ENCODE measurements at places on chromosomes 4 and X.

DNA sequence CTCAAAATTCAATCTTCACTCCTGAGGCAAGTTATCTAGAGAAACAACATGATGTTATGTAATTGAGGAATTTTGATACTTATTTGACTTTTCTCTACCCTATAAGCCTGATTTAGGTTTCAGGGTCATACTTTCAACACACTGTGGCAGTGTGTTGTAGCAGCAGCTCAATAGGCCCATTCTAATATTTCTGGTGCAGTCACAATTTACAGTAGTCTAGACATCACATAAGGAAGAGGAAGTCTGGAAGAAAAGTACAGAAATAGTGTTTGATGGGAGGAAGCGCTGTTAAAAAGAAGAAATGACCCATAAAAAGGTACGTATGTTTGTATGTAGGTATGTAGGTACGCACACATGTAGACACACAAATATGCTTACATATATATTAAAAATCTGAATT, 194.3 kb downstream of the ARHGAP24 start:
- no peak for DNase-seq

- no peak for DNase-seq
Observed at GRCh38 chrX:139191286-139191685, 339.3 kb upstream of the F9 start.

DNA sequence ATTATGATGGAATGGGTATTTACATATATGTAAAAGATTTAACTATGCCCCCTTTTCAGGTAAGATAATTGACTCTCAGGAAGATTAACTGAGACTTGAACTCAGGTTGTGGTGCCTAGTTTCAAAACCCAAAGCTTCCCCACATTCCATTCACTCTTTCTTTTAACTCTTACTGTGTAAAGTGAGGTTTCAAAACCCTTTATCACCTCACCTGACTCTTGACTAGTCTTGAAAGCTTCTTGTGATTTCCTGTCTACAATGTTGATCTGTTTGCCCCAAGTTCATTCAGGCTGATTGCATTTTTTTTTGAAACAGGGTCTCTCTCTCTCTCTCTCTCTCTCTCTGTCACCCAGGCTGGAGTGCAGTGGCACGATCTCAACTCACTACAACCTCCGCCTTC, 40.5 kb upstream of the RAPGEF2 start:
- no peak for DNase-seq

DNA sequence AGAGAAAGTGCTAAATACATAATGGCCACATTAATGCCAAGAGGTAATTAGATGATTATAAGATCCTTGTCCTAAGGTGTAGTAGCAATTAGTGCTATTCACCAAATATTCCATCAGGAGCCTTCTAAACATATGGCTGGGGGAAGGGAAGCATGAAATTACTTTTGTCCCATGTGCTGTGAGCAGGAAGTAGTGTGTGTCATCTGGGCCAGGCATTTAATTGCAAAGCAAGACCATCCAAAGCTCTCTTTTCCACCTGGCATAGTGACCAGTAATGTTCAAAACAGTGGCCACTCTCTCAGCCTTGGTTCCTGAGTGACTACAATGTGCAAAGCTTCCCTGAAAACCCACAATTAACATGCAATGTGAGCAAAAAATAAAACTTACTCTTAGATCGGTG, 144.2 kb upstream of the FAM241A start:
- DNase-seq: no peak

DNA sequence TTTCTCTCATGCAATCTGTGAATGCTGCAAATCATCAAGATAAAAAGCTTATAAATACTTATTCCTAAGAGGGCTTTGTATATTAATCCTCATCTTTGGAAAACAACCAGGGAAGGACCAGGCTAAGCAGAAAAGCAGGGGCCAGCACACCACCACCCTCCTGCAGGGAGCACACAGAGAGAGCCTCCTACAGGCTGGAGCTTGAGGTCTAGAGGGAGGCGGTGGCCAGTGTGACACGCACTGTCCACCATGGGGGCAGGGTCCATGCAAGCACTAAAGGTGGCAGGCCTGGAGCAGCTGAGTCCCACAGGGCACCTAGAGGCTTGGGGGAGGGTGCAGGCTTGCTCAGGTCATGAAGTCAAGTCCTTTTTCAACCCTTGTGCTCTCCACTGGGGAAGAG, 236.9 kb downstream of the TACR3 start:
- no peak for DNase-seq

GRCh38 chrX:82677286-82677685, 830.8 kb upstream of the POU3F4 start:
- DNase-seq: no peak

DNA sequence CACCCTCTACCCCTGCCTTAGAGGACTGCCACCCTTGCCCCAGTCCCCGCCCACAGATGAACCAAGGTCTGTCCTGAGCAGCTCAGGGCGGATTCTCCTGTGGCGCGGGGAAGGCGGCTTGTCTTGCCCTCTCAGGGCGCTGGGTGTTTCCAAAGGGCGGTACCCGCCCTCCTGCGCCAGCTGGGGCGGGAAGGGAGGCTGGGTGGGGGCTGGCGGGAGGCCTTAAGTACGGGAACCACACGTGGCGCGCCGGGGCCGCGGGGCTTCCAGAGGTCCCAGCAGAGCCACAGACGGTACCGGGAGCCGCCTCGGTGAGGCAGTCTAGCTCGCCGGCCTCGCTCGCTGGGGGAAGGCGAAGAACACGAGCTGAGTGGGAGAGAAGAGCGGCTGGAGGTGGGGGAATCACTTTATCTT, 361.1 kb downstream of the MID1IP1 start:
- DNase-seq: no peak

DNA sequence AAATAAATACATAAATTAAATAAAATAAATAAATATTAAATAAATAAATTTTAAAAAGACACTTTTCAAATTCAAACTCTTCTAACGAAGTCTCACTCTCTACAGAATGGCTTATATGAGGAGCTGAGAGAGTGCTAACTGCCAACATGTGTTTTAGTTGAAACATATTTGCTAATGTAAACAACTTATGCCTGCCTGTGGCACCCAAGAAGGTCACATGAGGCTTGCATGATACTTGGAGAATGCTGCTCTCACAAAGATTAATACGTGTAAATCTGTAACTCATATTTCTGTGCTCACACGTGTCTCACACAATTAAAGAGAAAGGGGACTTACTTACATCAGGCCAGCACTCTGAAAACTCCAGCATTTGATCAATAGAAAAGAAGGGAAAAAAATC, 43.2 kb upstream of the PITX2 start:
- DNase-seq: no peak

DNA sequence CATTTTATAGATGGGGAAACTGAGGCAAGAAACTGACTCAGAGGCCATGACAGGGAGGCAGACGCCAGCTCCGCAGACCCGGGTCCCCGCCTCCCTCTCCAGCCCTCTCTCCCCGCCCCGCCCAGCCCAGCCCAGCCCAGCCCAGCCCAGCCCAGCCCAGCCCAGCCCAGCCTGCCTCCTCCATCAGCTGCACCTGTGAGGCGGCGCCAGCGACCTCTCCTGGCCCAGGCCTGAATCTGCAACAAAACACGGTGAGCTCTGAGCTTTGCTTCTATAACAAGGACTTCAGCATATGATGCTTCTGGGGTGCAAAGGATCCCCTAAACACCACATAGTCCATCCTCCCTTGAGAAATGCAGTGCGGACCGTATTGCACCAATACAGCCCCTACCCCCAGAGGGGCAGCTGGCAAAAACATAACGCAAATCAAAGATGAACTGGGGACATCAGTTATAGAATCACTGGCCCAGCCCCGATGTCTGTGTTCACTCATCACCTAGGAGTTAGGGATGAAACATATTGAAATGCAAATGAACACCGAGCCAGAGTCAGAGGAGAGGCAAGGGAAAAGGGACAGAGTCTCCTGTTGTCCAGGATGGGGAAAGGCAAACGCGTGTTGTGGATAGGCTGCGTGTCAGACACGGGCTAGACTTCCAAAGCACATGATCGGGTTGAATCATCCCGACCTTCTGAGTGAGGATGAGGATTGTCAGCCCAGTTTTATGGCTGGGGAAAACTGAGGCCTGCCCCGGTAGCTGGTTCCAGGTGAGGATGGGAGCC, 216.1 kb upstream of the PSAPL1 start:
- DNase-seq: no peak

DNA sequence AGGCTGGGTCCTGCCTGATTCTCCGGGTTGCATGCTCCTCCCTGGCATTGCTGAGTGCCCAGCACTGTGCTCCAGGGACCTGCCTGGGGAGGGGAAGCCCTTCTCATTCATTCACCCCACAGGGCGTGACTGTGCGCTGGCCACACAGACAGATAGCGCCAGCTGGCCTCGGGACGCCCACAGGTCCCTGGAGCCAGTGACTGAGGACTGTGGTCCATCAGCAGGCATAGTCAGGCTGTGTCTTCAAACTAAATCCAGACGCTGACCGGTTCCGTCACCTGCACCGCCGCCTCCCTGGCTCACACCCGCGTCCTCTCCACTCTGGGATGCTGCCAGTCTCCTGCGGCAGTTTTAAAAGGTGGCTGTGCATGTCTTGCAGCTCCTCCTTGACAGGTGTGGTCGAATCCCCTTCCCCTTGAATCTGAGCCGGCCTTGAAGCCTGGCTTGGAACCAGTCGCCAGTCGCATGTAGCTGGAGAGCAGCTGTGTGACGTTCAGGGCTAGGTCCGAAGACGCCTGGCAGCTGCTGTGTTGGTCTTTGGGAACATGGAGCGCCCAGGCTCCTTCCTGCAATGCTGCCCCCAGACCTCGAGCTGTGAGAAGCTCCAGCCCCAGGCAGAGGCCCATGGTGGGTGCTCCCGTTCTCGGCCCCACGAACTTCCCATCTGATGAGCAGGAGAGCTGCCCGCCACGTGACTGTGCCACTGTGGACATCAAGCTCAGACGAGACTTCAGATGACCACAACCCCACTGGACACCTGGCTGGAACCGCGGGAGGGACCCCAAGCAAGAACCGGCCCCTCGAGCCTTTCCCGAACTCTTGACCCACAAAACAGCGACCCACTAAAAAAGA, 94.1 kb downstream of the ADRA2C start:
- DNase-seq: no peak

- peak; percentile 49 for DNase-seq
Observed at GRCh38 chrX:9595174-9595573, 130.3 kb downstream of the TBL1X start.

DNA sequence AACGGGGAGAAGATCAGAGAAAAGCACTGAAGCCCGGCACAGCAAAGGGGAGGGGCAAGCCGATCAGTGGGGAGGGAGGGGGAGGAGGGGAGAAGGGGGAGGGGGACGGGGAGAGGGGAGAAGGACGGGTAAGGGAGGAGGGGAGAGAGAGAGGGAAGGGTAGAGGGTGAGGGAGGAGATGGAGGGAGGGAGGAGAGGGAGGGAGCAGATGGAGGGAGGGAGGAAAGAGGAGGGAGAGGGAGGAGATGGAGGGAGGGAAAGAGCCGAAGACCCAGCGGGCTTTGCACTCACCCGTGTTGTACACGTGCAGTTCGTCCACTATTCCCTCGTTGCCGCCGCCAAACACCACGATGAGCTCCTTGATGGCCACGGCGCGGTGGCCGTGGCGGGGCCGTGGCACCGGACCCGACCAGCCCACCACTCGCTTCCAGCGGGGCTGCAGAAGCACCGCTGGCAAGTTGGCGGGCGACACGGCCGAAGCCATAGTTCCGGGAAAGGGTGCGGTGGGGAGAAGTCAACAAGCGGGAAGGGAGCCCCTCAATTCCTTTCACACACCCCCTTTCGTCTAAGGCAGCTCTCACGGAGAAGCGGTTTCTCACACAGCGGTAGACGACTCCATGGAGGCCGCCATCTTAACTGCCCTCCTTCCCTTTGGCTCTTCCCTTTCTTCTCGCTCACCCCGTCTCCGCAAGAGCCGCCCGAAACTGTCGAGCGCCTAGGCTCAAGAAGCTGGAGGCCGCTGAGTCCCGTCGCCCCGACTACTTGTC, 1.1 kb downstream of the HCFC1 start:
- DNase-seq: peak; percentile 91

DNA sequence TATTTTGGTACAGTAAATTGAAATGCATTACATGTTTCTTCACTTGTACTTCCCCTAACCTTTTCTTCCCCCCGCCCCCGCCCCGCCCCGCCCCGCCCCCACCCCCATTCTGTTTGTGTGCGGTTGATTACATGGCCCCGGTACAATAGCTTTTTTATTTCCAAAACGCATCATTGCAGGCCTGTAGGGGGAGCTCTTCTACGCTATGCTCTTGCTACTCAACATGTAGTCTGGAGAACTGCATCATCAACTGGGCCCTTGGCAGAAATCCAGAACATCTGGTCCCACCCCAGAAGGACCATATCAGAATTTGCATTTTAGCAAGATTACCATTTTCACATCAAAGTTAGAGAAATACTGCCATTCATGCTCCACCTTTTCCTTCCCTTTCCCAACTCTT, 333.3 kb upstream of the DDX53 start:
- DNase-seq: no peak

- DNase-seq: no peak
Observed at GRCh38 chrX:68901519-68901918, 72.7 kb downstream of the EFNB1 start.

DNA sequence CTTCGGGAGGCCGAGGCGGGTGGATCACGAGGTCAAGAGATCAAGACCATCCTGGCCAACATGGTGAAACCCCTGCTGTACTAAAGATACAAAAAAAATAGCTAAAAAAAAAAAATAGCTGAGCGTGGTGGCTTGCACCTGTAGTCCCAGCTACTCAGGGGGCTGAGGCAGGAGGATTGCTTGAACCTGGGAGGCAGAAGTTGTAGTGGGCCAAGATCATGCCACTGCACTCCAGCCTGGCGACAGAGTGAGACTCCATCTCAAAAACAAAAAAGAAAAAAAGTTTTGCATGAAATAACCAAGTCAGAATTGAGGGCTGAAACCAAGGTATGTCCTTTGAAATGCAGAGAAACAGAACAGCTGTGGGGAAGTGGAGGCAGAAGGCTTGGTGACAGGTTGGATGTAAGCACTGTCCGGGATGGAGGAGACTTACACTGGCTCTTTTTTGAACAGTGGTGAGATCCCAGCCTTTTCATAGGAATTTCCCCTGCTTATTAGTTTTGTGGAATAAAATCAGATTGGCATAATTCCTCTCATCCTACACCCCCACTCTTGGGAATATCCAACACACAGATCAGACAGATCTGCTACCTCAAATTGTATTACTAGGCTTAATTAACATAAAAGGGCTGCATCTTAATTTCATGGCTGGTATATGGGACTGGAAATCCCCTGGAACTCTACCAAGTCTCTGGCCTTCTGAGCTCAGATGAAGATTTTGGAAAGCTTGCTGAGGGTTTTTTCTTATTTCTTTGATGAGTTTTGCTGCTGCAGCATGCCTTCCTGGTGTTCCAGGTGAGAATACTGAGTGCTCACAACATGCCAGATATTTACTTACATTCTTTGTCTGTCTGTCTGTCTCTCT, 18.8 kb upstream of the C4orf36 start:
- DNase-seq: peak; percentile 18

GRCh38 chrX:9466124-9466495, 1.3 kb downstream of the TBL1X start:
- DNase-seq: peak; percentile 26

DNA sequence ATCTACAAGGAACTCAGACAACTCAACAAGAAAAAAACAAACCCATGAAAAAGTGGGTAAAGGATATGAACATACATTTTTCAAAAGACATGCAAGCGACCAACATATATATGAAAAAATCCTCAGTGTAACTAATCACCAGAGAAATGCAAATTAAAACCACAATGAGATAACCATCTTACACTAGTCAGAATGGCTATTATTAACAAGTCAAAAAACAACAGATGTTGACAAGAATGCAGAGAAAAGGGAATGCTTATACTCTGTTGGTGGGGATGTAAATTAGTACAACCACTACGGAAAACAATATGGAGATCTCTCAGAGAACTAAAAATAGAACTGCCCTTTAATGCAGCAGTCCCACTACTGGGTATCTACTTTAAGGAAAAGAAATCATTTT, 12.1 kb downstream of the NIPAL1 start:
- no peak for DNase-seq

GRCh38 chr4:54493862-54494261, 163.9 kb upstream of the KIT start:
- no peak for DNase-seq

All from fibroblast of gingiva (primary cell).